ENCODE measurements at places on chromosomes 13 and 19. TPM values are rescaled to one million over a fixed set of nuclear protein-coding genes. Genes with fewer than 3 reads are reported as not detected.

The PRSS57 gene
- polyA plus RNA-seq = not detected

DNA sequence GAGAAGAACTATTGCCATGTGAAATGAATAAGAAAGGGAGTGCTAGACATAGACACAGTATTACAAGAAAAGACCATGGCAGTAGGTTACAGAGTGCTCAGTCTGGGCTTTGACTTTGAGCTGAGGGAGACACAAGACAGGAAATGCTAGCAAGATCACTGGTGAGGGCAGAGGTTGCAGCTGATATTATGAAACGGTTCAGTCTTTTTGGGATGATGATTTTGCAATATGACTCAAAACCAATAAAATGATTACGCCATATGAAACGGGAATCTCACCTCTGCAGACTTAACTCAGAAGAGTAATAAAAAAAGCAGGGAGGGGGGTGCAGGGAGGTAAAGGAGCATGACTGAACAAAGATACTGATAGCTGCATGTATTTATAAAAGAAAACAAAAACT is 123.1 kb downstream of the RBM26 start:
- peak; percentile 22 for DNase-seq

GRCh38 chr13:100835695-100836094 is 161.1 kb upstream of the TMTC4 start:
- DNase-seq = no peak

- no peak for DNase-seq
Measured at GRCh38 chr13:77866971-77867370, 51.7 kb downstream of the EDNRB start.

DNA sequence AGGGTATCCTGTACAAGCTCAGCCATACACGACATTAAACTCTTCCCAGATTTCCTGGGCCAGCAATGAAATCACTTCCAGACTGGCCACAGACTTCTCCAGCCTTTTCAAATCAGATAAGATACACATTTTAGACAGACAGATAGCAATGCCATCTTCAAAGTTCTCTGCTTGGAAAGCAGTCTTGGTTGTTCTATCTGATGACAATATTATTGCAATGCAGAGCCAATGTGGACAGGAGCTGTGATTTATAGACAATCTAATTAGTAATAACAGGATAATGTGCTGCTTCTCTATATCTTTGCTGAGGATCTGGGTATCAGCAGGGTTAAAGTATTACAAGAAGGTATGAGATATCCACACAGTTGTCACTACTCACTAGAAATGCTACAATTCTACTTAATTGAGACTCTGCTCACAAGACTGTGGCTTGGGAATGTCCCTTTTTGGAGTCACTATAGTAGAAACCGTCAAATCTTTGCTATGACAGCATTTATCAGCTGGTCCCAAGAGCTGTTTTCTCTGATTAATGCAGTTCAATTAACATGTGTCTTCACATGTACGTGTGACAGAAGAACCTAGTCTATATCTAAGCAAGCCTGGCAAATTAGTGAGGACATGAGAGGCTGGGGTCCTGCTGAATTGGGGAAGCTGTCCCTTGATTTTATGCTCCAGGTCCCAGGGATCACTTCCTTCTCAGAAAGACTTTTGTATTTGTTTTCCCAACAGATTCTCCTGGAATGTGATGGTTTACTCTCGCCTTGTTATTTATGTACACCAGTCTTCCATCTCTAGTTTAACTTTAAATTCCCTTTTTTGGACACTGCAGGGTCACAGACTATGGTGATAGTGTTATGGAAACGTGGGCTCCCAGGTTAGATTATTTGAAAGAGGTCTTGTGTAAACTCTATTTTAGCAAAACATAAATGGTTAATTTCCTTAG is 68.8 kb downstream of the COL4A1 start:
- DNase-seq = no peak

The OVOL3 gene
- 0.14 TPM for polyA plus RNA-seq

DNA sequence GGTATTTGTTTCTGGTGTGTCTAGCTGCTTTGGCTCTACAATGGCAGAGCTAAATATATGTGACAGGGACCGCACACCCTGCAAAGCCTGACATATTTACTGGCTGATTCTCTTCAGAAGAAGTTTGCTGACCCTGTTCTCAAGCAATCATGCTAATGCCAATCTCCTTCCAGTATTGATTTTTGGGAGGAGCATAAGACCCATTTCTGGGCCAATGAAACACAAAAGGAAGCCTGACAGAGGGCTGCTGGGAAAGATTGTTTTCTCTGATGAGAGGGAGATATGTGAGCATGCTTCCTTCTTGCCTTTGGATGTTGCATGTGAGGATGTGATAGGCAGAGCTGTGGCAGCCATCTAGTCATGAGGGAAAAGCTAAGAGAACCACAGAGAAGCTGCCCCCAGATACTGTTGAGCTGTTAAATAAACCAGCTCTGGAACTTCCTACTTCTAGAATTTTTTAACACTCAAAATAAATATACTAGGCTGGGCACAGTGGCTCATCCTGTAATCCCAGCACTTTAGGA is 31.4 kb upstream of the TPTE2 start:
- DNase-seq = no peak

The HSPB6 gene
- polyA plus RNA-seq = 0.28 TPM

The INSL3 gene
- polyA plus RNA-seq = 0.25 TPM

- no peak for DNase-seq
Measured at GRCh38 chr13:77975358-77976042, 56.9 kb upstream of the EDNRB start.

The ANGPTL8 gene
- polyA plus RNA-seq = not detected

GRCh38 chr13:107271227-107271626 is 703.3 kb upstream of the ARGLU1 start:
- DNase-seq = no peak

DNA sequence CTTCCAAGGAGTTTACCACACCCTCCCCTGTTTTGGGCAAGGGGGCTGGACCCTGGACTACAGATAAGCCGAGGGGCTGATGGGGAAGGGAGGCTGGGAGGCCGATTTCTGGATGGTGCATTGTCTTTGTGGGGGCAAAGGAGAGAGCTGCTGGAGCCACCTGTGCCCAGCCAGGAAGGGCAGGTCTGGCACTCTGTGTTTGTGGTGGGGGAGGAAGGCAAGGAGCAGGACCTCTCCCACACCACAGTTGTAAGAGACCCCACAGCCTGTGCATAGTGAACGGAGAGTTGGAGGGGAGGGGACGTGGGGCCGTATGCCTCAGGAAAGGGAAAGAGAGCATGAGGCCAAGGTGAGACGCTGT is 16.0 kb upstream of the PRR19 start:
- DNase-seq = no peak

- no peak for DNase-seq
Measured at GRCh38 chr13:113406321-113407102, 42.6 kb upstream of the GRTP1 start.

The LGALS7B gene
- polyA plus RNA-seq = not detected
